Muscle of back (tissue), 13 donors: ENCODE measurements at places on chromosomes 4 and X.

DNA sequence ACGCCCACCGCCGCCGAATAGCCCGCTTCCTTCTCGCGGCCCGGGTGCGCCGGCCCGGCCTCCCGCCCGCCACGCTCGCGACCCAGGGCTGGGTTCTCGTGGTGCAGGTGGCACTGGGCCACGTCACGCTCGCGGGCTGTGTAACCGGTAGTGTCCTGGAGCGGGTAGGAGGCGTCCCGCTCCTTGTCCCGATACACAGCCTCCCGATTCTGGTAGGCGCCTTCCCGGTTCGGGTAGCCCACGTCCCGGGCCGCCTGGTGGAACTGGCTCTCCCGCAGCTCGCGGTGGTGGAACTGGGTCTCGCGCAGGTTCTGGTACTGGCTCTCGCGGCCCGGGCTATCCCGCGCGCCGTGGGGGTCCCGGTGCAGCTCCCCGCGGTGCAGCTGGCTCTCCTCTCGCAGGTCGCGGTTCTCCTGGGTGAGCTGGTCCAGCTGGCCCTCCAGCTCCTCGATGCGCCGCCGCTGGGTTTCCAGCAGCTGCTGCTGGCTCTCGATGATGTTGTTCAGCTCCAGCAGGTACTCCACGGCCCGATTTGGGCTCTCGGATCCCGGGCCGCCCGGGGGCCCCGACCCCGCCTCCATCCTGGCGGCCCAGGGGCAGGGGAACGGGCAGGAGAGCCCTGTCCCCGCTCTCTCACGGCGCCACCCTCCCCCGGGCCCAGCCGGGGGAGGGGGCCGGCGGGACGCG is 39.3 kb upstream of the IQSEC2 start:
- DNase-seq = no peak

GRCh38 chr4:158462611-158463010 is 59.1 kb upstream of the RXFP1 start:
- DNase-seq = no peak

- no peak for DNase-seq
Observed at GRCh38 chr4:47715716-47716416, 122.0 kb downstream of the CORIN start.

GRCh38 chr4:88775529-88775928 is 77.9 kb upstream of the NAP1L5 start:
- DNase-seq = no peak

DNA sequence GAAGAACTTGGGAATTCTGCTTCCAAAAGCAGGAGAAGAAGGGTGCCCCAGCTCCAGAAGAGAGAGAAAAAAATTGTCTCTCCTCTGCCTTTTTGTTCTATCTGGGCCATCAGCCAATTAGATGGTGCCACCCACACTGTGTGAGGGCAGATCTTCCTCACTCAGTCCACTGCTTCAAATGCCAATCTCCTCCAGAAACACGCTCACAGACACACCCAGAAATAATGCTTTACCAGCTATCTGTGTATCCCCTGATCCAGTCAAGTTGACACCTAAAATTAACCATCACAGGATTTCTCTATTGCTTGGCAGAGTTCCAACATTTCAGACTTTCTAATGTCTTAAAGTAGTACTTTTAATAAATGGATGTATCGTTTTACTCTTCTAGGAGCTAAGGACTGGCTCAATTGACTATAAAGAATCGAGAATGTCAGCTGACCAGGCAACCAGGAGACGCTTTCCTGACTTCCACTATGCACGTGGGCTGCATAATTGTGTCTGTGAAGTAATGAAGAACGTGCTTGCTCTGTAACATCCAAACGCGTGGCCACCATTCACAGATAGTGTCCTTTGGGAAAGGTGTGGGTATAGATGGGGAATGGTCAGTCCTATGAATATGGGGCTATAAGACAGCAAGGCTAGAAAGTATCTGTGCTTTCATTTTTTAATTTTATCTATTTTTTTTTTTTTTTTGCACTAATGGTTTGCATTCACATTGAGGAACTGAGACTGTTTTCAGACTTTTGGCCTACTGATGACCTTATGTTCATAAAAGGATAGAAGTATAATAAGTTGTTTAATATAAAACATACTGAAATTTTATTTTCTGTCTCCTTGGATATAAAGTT is 9.9 kb upstream of the SMIM20 start:
- DNase-seq = no peak

GRCh38 chrX:56343664-56344063 is 111.5 kb downstream of the KLF8 start:
- DNase-seq = no peak

- DNase-seq = no peak
Observed at GRCh38 chr4:173793937-173794510, 264.0 kb upstream of the HAND2 start.

- DNase-seq = no peak
Observed at GRCh38 chr4:14749910-14750309, 252.4 kb upstream of the CPEB2 start.

- no peak for DNase-seq
Observed at GRCh38 chr4:177297785-177298391, 11.8 kb upstream of the NEIL3 start.

- DNase-seq = no peak
Observed at GRCh38 chr4:55507612-55508011, 39.1 kb downstream of the CLOCK start.
